Activated CD4-positive, alpha-beta T cell treated with anti-CD3 and anti-CD28 coated beads for 24 hours (primary cell): ENCODE measurements at places on chromosomes 2 and 18.

DNA sequence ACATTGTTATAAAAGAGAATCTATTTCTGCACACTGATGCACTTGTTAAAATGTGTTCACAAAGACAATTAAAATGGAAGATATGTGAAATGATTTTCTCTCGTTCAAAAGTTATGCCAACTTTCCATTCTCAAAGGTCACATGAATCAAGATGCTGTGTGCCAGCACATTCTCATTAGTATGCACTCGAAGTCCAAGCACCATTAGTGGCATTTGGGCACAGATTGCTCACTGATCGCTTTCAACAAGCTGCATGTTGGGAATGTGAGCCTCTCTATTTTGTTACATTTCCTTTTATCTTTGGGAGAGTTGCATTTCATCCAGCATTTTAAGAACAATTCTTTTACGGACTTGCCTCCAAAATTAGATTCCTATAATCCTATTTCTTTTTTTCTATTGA lies 398.9 kb downstream of the FBXO15 start:
- no peak for DNase-seq

GRCh38 chr18:25233528-25234321 lies 118.2 kb downstream of the ZNF521 start:
- no peak for DNase-seq

GRCh38 chr18:72128649-72129048 lies 415.5 kb downstream of the CBLN2 start:
- no peak for DNase-seq

- DNase-seq: no peak
These were observed 126.7 kb downstream of the OSBPL1A start for GRCh38 chr18:24270937-24271380.

GRCh38 chr2:234788841-234789240 lies 163.0 kb upstream of the SH3BP4 start:
- no peak for DNase-seq

GRCh38 chr2:10222-10875 lies 36.0 kb downstream of the FAM110C start:
- no peak for DNase-seq

- DNase-seq: no peak
These were observed 108.5 kb upstream of the ID2 start for GRCh38 chr2:8573234-8573941.

GRCh38 chr2:29269765-29270109 lies 154.5 kb downstream of the CLIP4 start:
- DNase-seq: no peak

DNA sequence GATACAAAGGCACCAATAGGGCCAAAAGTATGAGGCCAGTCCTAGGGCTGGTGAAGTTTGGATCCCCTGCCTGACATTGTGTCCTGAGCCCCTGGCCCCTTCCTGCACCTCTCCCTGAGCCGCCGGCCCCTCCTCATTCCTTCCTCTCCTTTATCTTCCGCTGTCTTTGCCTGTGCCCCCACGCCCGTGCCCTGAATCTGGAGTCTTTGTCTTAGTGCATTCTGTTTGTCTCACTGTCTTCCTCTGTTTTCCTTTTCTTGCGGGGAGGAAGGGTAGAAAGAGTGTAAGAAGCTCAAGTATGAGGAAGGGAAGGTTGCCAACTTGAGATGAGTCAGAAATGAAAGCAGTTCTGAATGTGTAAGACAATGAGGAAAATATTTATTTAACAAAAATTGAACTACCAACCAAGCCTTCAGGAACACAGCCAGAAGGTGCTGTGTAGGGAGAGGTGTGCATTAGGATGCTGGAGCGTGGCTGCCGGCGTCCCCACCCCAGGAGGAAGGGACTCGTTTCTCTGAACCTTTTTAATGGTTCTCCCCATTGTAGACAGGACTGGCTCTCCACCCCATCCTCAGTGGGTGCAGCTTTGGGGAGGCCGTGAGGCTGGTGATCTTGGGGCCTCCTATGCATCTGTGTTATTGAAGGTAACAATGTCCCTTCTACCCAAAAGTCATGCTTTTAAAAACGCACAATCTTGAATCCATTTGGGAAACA lies 133.1 kb downstream of the NEDD4L start:
- DNase-seq: no peak

GRCh38 chr2:193556766-193557470 lies 1362.2 kb upstream of the TMEFF2 start:
- DNase-seq: no peak

DNA sequence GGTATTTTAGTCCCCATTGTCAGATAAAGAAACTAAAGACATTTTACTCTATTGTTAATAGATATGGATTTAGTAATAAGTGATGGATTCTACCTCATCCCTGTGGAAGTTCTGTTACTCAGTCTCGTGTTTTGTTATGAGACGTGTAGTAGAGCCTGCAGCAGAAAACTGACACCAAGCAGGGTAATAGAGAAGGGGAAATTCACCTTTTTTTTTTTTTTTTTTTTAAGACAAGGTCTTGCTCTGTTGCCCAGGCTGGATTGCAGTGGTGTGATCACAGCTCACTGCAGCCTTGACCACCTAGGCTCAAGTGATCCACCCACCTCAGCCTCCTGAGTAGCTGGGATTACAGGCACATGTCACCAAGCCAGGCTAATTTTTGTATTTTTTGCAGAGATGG lies 164.5 kb downstream of the CERS6 start:
- DNase-seq: no peak

DNA sequence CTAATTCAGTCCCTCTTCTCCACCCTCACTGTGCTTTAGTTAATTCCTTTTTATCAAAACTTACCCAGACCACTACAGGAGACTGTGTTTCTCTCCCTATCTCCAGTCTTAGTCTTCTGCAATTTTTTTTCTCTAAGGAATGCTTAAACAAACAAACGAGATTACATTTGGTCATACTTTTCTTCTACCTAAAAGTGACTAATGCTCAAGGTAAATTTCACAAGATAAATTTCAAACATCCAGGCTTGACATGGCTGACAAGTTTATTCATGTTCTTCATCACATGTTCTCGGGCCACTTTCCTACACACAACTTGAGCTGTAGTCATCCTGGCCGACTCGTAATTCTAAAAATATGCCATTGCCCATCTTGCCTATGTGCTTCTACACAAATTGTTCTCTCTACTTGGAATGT lies 23.2 kb upstream of the ACSL3 start:
- DNase-seq: no peak

- DNase-seq: no peak
These were observed 646.6 kb downstream of the NRXN1 start for GRCh38 chr2:50385349-50385748.

DNA sequence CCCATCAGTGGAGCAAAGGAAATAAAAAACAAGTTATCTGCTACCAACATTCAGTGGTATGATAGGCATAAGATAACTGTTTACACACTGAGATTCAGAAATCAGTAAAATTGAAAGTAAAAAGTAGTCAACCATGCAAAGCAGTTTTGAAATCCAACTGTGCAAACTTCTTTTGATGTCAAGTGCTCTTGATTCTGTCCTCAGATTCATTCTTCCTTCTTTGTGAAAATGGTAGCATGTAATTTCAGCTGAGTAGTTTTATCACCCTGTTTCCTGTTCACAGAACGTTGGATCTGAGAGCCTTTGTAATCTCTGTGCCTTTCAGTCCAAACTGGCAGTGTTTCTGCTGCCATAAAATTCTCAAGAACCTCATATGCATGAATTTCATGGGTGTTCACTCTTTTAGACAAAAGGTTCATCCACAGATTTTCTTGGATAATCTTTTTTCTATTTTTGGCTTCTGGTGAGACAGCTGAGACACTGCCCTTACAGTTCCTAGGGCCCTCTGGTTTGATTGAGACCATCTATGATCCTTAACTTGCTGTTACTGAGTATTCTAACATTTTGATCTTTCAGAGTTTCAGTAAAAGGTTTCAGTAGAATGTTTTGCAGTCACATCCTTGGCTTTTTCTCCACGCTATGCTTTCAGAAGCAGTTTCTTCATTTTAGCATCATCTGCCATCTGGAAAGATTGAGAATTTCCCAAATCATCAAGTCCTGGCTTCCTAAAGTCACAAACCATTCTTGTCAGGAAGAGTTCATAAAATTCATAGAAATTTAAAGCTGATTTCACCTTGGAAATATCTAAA lies 272.3 kb upstream of the EPHA4 start:
- no peak for DNase-seq

- no peak for DNase-seq
These were observed 138.4 kb downstream of the ZNF516 start for GRCh38 chr18:76356666-76357065.

DNA sequence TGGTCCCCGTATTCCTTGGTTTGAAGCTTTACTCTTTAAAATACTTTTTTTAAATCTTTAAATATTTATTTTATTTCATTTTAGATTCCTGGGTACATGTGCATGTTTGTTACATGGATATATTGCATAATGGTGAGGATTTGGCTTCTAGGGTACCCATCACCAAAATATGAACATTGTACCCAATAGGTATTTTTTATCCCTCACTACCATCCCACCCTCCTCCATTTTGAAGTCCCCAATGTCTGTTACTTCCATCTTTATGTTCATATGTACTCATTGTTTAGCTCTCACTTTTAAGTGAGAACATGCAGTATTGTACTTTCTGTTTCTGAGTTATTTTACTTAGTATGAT lies 59.5 kb upstream of the IL1RL1 start:
- DNase-seq: no peak

- no peak for DNase-seq
These were observed 1090.6 kb downstream of the DPP10 start for GRCh38 chr2:115533081-115533480.

GRCh38 chr2:217045700-217046475 lies 186.0 kb upstream of the TNP1 start:
- no peak for DNase-seq

DNA sequence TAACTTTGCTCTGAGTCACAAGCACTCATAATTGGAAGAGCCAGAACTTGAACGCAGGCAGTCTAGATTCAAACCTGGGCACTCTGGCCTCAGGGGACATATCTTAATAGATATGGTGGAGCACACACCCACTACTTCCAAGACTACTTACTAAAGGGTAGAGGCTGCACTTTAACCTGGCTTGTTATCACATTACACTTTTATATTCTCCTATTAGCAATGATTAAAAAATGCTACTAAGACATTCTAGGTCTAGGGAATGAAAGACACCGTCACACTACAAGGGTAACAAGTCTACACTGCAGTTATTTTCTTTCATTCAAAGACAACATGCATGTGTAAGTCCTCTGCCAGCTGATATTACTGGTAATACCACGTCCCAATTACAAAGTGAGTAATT lies 258.8 kb downstream of the ZNF521 start:
- no peak for DNase-seq

DNA sequence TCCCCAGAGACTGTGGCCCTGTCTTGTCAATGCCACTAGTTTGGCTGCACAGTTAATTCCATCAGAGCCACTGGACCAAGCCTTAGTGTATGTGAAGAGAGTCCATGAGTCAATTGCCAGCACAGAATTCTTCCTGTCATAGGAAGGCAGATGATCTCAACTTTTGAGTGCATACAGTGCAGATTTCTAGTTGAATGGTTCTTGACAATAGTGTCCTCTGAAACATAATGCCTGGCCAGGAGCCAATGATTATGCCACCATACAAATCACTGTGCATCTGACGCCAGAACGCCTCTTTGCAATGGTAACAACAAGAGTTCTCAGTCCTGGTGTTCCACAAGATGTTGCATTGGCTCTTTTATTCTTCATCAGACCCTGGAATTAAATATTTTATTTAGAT lies 7.1 kb downstream of the NEUROD1 start:
- DNase-seq: no peak

DNA sequence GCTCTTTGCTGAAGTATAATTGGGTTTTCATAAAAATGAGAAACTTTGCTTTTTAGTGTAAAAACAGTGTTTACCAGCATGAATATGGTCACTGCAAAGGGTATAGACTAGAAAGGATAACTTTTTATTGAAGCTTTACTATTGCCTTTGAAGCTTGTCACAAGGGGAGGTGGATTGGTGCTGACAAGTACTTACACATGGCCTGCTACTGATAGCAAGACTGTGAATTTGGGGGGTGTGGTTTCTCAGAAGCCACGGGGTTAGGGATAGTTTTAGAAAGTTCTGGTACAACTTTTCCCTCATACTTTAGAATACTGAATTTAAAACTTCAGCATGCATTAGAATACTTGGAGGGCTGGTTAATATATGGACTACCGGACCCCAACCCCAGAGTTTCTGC lies 294.1 kb downstream of the SOCS6 start:
- no peak for DNase-seq

- DNase-seq: no peak
These were observed 280.0 kb downstream of the GALR1 start for GRCh38 chr18:77529492-77530176.

- no peak for DNase-seq
These were observed 182.1 kb downstream of the OSR1 start for GRCh38 chr2:19176172-19176852.

DNA sequence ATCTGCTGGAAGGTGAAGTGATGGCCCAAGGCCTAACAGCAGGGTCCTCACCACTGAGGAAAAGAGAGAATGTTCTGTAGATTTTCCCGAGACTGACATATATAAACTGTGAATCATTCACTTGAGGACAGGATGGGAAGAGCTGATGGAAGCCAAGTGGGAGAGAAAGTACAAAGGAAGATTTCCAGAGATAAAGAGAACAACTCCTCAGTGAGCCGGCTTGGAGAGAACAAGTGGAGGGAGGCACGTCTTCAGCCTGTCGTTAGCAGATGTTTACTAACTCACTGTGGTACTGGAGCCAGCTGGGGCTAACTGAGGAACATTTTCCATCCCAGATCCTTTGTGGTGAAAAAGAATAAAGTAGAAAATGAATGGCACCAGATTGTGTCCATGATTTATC lies 552.9 kb upstream of the TNP1 start:
- no peak for DNase-seq

DNA sequence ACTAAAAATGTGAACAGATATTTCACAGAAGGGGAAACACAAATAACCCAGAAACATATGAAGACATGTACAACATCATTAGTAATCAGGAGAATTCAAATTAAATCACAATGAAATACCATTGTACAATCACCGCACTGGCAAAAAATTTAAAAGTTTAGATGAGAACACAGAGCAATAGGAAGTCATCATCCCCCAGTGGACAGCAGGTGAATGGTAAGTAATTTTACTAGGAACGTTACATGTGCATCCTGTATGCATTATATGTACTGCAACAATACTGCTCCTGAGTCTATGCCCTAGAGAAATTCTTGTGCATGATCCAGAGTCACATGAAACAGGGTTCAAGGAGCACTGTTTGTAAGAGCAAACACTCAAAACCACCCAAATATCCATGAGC lies 713.8 kb downstream of the NRXN1 start:
- no peak for DNase-seq

DNA sequence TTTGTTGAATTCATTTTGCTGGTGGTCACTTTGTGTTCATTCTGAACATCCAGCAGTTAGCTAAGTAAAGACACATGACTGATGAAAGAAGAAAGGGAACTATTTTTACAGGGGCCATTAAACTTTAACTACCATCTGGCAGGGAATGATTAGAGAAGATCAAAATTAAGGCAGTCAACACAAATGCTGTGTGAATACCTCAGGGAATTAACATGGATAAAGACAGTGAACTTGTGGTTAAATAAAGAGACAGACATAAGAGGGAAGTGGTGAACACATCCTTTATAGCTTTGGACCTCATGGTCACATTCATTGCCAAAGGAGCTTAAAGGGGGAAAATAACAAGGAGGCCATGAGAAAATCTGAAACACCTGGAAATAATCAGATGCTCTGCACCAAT lies 52.6 kb upstream of the ATP5MC3 start:
- DNase-seq: no peak

GRCh38 chr18:75201282-75202270 lies 7.4 kb downstream of the PTGR3 start:
- no peak for DNase-seq

GRCh38 chr2:230447455-230448451 lies 31.8 kb downstream of the SP100 start:
- DNase-seq: no peak

GRCh38 chr18:54147439-54147838 lies 77.0 kb downstream of the MBD2 start:
- peak; percentile 13 for DNase-seq
